ENCODE measurements at places on chromosomes 3 and 15.
A peak's percentile ranks its signal among the peaks of the same experiment; 100 is the strongest.

GRCh38 chr3:196207833-196208607 is 3.2 kb downstream of the ZDHHC19 start:
- no peak for DNase-seq

DNA sequence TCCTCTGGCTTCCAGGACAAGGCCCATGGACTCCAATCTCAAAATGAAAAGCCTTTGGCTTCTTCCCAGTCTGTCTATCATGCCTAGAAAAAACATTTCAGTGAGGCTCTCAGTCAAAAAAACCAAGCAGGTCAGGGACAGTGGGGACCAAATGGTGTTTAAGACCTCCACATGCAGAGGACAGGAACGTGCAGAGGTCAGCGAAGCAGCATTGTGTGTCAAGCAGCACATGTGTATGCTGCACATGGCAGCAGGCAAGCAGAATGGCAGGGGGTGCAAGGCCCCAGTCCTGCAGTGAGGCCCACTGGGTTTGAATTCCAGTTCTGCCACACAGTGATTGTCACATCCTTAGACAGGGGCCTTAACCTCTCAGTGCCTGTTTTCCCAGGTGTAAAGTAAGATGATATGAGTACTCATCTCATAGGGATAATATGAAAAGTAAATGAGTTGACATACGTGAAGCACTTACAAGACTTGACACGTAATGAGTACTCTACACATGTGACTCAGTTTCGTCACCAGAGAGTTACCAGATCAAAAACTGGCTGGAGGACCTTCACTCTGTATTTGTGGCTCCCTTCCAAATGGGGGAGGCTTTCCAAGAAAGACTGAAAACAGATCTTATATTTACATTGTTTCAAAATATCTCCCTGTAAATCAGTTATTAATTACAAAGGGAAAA is 11.2 kb downstream of the STIMATE start:
- DNase-seq, result no peak

GRCh38 chr3:182609575-182610156 is 183.6 kb upstream of the ATP11B start:
- no peak for DNase-seq

GRCh38 chr3:138429665-138430064 is 4.8 kb upstream of the ESYT3 start:
- no peak for DNase-seq

DNA sequence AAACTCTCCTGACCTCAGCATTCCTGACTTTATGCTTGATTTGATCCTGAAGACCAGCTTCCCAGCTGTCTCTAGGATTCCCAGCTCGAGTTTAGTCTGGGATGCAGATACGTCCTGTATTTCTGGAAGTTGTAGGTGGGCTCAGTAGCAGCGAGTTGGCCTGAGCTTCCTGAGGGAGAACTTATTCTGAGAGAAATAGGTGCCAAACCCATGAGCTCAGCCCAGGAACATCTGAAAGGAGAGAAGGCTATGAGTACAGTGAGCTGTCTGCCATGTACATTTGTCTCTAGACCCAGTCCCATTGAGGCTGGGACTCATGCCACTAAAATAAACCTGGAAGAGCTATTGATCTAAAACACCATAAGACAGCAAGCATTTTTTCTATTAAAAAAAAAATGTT is 36.6 kb upstream of the SLC9A9 start:
- DNase-seq, result no peak

DNA sequence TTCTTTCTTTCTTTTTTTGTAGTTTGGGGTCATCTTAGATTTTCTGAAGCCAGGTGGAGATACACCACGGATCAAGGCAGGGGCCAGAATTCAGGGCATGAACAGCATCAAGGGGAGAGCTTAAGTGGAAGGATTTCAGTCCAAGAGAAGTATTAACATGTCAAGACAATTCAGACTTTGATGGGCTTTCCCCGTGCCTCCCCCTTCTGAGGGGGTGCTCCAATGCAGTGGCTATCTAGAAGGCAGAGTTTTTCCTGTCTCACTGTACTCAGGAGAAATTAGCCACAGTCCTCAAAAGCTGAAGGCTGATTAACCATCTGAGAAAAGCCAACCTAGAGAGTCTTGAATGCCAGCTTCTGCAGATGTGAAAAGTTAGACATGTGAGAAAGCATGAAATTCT is 127.3 kb downstream of the TGFBR2 start:
- DNase-seq, result no peak

DNA sequence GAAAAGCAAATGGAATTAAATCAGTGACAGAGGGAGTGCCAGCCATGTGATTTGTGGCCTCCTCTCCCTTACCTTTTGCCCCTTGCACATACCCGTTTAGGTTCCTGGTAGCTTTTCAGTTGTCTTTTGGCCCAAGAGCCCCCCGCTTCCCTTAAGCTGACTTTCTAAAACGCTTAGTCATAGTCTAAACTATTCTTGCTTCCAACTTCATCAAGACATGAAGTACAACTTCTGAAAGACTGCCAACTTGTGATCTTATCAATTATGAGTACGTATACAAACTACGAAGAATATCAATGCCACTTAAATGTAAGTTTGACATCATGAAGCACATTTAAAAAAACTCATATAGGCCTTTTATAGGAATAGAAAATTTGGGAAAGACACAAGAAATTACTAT is 61.9 kb downstream of the EIF3J start:
- DNase-seq, result no peak

DNA sequence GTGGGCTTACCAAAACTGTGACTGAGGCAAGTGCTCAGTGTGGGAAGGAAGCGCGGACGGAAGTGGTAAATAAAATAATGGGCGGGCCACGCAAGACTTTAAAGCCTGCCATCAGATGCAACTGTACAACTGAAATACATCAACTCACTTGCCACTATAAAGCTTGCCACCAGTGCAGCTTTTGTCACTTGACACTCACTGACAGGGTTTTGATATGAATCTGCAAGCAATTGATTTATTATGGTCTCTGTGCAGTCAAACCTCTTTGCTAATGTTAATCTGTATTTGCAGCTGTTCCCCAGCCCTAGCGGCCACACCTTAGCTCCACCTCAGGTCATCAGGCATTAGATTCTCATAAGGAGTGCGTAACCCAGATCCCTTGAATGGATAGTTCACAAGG is 2.3 kb upstream of the GFM1 start:
- no peak for DNase-seq

GRCh38 chr15:66294157-66294931 is 976 bp downstream of the DIS3L start:
- DNase-seq, result no peak

GRCh38 chr15:31271711-31272557 is 54.7 kb upstream of the KLF13 start:
- no peak for DNase-seq

DNA sequence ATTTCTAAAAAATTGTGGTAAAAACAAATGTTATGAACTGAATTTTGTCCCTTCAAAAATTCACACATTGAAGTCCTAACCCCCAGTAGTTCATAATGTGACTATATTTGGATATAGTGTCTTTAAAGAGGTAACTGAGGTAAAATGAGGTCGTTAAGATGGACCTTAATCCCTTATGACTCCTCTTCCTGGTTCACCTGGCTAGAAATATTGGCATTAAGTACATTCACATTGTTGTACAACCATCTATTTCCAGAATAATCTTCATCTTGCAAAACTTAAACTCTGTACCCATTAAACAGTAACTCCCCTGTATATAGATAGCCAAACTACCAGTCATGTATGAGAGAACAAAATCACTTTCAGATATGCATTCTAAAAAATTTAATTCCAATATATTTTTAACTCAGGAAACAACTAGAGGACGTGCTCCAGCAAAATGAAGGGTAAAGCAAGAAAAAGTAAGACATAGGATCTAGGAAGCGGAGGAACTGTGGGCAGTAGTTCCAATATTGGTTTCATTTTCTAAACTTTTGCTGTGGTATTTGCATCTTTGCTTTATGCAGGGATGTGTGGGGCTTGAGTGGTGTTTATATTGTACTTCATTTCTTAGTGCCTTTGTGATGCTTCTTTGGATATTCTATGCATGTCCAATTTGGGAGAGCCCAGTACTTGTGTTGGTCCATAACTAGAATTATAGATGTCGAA is 36.7 kb upstream of the IL20RB start:
- no peak for DNase-seq

GRCh38 chr3:4494895-4495264 is 1.7 kb downstream of the ITPR1 start:
- DNase-seq, result no peak

GRCh38 chr3:11155341-11156025 is 1.2 kb downstream of the HRH1 start:
- DNase-seq, result peak; percentile 75

DNA sequence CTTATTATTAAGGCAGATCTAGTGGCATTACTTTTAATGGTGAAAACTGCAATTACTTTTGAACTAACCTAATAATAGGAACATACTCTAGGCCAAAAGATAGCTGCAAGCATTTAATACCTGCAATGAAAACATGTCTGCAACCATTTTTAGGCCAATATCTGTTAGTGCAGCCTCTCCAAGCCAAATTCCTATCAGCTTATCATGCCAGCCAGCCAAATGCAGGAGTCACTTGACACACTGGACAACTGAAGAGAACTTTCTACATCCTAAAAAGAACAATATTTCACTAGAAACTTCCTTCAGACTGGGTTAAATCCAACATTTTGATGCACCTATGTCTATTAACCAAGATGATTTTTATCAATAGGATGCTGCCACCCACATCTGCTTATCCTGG is 33.8 kb downstream of the CCDC54 start:
- DNase-seq, result no peak

- no peak for DNase-seq
These were observed 64.2 kb upstream of the MYZAP start for GRCh38 chr15:57527382-57528091.

DNA sequence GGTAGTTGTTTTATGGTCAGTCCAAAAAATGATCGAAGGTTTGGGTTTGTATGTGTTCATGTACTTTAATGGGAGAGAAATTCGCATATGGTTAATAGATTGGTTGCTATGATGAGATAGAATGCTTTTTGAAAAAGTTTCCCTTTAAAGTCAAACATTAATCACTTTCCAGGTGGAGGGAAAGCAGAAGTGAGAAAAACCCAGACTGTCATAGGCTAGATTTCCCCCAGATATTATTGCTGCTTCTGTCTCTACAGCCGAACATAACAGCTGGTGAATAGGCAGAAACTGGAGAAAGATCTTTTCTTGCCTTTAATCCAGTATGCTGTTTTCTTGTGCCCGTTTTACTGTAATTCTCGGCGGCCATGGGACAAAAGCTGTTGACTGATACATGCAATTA is 287.6 kb downstream of the SOX2 start:
- no peak for DNase-seq

GRCh38 chr3:79016587-79017376 is 751.0 kb downstream of the ROBO1 start:
- no peak for DNase-seq

GRCh38 chr15:57320631-57321220 is 55.6 kb upstream of the CGNL1 start:
- no peak for DNase-seq

GRCh38 chr3:122754929-122755328 is 38.7 kb downstream of the HSPBAP1 start:
- no peak for DNase-seq

DNA sequence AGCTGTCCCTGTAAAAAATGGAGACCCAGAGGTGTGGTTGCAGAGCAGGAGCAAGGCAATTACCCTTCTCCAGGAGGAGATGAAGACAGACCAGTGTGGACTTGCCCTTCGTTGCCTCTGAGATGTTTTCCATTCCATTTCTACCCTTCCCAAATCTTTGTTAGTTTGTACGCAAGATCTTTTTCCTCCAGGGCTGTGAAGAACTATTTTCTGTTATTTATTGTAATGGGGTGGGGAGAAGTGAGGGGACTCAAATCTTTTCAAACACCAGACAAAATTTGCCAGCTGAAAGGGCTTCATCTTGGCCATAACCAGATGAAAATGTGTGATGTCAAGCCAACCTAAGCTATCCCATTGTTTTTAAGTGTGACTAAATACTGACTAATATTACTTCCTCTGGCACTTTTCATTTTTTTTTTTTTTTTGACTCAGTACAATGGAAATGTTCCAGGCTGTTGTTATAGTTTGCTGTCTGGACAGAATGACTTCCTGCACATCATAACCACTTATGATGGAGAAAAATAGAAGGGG is 271.3 kb upstream of the TPRG1 start:
- no peak for DNase-seq

GRCh38 chr3:77931255-77932009 is 891.5 kb downstream of the ROBO2 start:
- DNase-seq, result no peak

DNA sequence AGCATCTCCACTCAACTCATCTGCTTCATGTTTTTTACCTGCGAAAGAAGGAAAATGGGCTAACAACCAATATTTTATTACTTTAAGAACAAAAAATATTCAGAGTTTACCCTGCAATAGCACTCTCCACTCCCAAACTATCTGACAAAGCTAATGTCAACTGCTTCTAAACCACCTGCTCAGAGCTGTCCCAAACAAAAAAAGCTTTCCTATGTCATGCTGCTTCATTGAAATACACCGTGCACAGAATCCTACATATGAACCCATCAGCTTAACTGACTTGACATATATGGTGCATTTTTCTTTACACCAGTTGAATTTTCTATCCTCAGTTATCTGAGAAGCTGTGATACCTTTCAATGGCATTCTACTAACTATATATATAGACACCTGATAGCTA is 16.5 kb downstream of the SLTM start:
- DNase-seq, result no peak

- no peak for DNase-seq
These were observed 13.8 kb upstream of the STARD5 start for GRCh38 chr15:81337713-81338157.

Data from posterior cingulate gyrus (tissue), 11 donors.